ENCODE measurements at places on chromosomes 16 and 17.

- DNase-seq, result no peak
These were observed 13.4 kb downstream of the USP43 start for GRCh38 chr17:9658593-9659211.

- DNase-seq, result no peak
These were observed 673.8 kb downstream of the MAF start for GRCh38 chr16:78926723-78927210.

GRCh38 chr17:9760266-9760665 lies 31.1 kb downstream of the DHRS7C start:
- DNase-seq, result no peak

DNA sequence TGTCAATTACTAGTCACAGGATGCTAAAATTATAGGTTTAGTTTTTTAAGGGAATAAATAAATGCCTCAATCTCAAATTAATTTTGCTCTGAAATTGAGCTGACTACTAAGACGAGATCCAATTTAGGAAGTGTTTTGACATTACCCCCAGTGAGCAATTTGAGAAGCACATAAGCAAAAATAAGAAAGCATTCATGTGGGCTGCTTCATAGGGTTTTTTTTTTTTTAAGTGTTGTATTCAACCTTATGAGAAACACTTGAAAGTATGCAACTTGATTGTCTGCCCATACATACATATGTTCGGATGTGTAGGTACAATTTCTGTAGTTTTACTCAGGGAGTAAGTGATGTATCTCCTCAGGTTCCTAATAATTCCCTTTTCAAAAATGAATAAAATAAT lies 77.6 kb downstream of the PRKCA start:
- no peak for DNase-seq

GRCh38 chr17:8963014-8963413 lies 2.5 kb downstream of the PIK3R5 start:
- DNase-seq, result no peak

- peak; percentile 93 for DNase-seq
These were observed at the start of gene MCRIP2 for GRCh38 chr16:641326-642188. Gene MCRIP2 (plus strand): TSS chr16:641828. CDS start chr16:641992, 164 bp downstream.

DNA sequence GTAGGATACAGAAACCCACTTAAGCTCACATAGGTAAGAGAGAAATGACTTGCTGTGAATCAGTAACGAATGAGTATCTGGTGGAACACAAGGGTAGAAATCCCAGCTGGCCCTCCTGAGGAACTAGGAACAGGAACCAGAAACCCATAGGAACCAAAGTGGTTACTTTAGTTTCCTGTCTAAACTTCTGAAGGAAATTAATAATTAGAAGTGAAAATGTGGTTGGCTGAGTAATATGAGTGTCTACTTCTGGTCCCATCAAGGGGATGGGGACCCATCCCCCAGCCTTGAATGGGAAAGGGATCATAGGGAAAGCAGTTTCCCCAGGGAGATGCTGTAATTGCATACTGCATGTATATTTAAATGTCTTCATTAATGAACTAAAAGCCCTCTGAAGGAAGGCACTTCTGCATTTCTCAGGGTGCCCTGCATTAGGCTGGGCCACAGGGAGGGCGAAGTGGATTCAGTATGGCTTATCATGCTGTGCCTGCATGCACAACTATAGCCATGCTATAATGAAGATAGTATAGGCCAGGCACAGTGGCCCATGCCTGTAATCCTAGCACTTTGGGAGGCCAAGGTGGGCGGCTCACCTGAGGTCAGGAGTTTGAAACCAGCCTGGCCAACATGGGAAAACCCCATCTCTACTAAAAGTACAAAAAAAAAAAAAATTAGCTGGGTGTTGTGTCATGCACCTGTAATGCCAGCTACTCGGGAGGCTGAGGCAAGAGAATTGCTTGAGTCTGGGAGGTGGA lies 45.6 kb downstream of the CYB5B start:
- DNase-seq, result no peak

DNA sequence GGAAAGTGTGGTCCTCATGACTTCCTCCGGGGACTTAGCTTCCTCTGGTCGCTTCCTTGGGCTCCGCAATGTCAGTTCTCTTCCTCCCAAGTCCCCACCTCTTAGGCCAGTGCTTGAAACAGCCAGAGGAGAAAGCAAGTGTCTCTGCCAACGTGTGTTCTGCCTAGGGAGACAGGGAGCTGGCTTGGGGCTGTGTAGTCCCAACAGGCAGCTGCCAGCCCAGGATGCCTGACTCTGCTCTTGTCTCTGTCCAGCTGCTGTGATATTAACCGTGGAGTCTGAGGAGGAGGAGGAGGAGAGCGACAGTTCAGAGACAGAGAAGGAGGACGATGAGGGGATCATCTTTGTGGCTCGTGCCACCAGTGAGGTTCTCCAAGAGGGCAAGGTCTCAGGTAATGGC lies 13.5 kb upstream of the PLEKHG4 start:
- no peak for DNase-seq

- no peak for DNase-seq
These were observed 96.7 kb downstream of the SEC14L1 start for GRCh38 chr17:77237232-77238008.

DNA sequence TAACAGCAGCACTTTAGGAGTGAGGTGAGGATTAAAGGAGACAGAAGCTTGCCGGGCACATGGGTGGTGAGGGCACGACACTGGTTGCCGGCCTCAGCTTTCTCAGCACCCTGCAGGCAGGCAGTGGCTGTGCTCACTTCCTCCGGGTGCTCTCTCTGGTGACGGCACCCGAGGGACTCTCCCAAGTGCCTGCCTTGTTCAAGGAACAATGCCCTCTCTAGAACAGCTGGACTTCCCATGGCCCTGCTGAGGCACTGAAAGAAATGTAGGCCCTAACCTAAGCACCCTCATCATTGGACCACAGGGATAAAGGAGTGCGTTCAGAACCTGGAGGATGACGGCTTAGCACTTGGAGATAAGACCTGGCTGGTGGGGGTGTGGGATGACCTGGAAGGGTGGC lies 72.7 kb downstream of the N4BP1 start:
- no peak for DNase-seq

- DNase-seq, result no peak
These were observed 204.8 kb upstream of the C17orf78 start for GRCh38 chr17:37170881-37171425.

- DNase-seq, result peak; percentile 70
These were observed 28.4 kb upstream of the TMC5 start for GRCh38 chr16:19389246-19389645.

DNA sequence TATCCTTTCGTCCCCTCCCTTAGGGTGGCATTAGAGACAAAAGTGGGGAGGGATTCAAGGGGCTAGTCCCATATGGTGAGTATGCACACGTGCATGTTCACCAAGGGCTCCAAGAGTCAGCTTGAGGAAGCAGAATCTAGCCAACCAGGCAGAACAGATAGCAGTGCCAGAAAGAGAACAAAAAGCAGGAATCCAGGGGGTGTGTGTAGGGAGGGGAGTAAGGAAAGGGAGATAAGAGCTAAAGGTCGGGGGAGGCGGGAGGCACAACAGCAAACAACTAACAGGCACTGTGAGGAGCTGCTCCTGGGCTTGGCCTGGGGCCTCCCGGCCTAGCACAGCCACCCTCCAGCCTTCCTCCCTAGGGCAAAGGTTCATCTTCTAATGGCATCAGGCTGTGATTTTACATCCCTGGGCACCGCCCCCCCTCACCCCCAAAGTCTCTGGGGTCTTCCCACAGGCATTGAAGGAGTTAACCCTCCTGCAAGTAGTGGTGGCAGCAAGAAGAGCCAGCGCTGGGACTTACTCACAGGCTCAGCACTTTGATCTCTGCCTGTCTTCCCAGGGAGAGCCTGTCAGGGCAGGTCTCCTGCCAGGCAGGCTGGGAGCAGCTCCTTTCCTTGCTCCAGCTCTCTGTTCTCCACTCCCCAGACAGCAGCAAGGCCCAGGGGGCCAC lies 12.4 kb upstream of the SUPT4H1 start:
- no peak for DNase-seq

Measured in ACHN (cell line).